ENCODE measurements at places on chromosomes 3 and 15.

- peaks cover 6% of the 10 kb centered on the region for H3K27me3 ChIP-seq
- no peak overlapping the region for H3K4me3 ChIP-seq
- peak; percentile 56 for DNase-seq
- no peaks in the 10 kb centered on the region for H3K36me3 ChIP-seq
- no peaks in the 10 kb centered on the region for H3K4me1 ChIP-seq
- H3K27ac ChIP-seq, result no peak overlapping the region
Measured at GRCh38 chr3:127396473-127396872, 108.6 kb upstream of the PRR20G start.

- DNase-seq, result no peak
- peaks cover 48% of the 10 kb centered on the region for H3K4me1 ChIP-seq
- no peaks in the 10 kb centered on the region for H3K36me3 ChIP-seq
- no peaks in the 10 kb centered on the region for H3K27me3 ChIP-seq
Measured at GRCh38 chr3:99938270-99938911, 120.7 kb downstream of the CMSS1 start.

DNA sequence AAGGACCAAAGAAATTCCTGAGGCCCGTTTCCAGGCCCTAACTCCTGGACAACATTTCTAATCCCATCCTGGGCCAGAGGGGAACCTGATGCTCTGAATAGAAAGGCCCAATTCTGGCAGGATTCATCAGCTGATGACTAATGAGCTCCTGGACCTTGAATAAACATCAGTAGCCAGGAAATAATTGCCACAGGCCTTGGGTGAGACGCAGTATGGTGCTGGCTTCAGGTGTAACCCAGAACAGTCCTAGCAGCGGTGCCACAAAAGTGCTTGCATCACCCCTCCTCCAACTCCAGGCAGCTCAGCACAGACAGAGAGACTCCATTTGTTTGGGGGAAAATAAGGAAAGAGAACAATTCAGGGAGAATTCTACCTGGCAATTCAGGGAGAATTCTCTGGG lies 184.7 kb upstream of the POU1F1 start:
- no peak overlapping the region for H3K27ac ChIP-seq
- no peaks in the 10 kb centered on the region for H3K4me1 ChIP-seq
- DNase-seq, result no peak
- no peaks in the 10 kb centered on the region for H3K27me3 ChIP-seq

DNA sequence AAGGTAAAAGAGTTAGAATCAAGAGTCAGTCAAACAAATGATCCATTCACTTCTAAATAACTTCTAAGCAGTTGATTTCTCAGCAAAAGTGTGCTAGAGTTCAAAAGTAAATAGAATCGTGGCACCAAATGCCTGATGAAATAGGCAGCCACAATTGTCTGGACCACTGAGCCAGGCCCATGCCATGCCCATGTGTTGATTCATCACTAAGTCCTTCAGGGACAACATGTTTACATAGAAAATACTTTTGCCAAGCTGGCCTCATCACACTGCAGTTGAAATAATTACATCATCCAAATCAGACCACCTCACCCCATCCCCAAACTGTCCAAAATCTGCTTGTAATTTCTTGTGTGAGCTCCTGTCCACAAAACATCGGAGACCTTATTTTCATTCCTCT lies 216.3 kb downstream of the IGSF11 start:
- no peak overlapping the region for H3K27ac ChIP-seq
- no peak overlapping the region for H3K4me3 ChIP-seq
- DNase-seq, result no peak
- no peaks in the 10 kb centered on the region for H3K36me3 ChIP-seq
- peaks cover 3% of the 10 kb centered on the region for H3K4me1 ChIP-seq
- no peaks in the 10 kb centered on the region for H3K27me3 ChIP-seq

DNA sequence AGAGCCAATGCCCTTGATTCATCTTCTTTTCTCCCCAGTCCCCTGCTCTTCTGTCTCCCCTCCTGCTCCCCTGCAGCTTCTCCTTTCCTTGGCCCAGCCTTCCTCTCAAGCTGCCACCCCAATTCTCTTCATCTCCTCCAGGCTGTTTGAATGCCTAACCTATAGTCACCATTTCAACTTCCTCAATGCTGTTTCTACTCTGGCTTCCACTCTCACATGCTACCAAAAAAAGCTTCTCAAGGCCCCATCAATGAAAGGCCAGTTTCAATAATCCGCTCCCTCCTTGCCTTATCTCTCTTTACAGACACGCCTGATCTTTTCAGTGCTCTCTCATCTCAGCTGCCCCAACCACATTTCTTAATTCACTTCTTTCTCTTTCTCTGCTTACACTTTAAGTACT lies 212.2 kb upstream of the GPR149 start:
- H3K27me3 ChIP-seq, result no peaks in the 10 kb centered on the region
- H3K36me3 ChIP-seq, result no peaks in the 10 kb centered on the region
- H3K4me3 ChIP-seq, result no peak overlapping the region
- no peak overlapping the region for H3K27ac ChIP-seq
- DNase-seq, result no peak
- H3K4me1 ChIP-seq, result no peaks in the 10 kb centered on the region

DNA sequence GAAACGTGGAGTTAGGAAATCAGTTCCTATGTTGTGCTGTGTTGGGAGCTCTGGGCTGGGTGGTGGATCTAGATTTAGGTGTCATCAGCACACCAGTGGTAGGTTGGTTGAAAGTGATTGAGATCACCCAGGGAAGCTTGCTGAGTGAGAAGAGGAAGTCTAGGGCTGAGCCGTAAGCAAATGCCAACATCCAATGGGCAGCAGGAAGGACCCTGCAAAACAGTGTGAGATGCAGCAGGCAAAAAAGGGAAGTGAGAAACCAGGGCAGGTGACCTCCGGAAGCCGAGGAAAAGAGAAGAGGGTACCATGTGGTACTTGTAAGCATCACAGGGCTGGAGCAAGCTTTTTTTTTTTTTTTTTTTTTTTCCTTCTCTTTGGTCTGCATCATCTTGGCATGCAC lies 15.9 kb upstream of the COPG1 start:
- no peak overlapping the region for H3K4me3 ChIP-seq
- no peak for DNase-seq
- no peaks in the 10 kb centered on the region for H3K36me3 ChIP-seq
- no peaks in the 10 kb centered on the region for H3K27me3 ChIP-seq
- H3K27ac ChIP-seq, result no peak overlapping the region
- H3K4me1 ChIP-seq, result peaks cover 29% of the 10 kb centered on the region

DNA sequence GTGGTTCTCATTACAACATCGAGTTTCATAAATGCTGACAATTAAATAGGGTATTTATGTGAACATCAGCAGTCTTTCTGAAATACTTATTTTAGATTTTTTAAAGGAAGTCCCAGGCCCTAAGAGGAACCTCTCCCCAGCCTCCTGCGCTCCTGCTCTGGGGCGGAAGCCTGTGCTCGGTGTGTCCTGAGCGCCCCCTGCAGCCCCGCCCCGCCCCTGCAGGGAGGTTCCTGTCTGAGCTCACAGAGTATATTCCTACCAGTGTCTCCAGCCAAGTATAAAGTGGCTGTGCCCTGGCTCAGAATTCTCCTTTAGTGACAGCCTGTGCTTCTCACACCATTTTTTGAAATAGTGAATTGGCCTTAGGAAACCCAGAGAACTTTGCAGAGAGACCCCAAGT lies 567.9 kb downstream of the GOLGA6L6 start:
- H3K4me3 ChIP-seq, result no peak overlapping the region
- H3K27me3 ChIP-seq, result no peaks in the 10 kb centered on the region
- DNase-seq, result no peak
